ENCODE measurements at places on chromosomes 7 and 10.

DNA sequence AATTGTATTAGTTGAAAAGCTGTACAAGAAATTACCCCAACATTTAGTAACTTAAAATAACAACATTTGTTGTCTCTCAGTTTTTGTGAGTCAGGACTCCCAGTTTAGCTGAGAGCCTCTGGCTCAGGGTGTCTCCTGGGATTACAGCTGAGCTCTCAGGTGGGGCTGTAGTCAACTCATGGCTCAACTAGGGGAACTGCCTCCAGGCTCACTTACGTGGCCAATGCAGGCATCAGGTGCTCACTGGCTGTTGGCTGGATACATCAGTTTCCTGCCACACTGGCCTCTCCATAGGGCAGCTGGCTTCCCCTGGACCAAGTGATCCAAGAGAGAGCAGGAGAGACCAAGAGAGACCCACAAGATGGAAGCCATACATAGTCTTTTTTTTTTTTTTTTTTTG is 17.5 kb downstream of the CCNY start:
- no peak for DNase-seq

DNA sequence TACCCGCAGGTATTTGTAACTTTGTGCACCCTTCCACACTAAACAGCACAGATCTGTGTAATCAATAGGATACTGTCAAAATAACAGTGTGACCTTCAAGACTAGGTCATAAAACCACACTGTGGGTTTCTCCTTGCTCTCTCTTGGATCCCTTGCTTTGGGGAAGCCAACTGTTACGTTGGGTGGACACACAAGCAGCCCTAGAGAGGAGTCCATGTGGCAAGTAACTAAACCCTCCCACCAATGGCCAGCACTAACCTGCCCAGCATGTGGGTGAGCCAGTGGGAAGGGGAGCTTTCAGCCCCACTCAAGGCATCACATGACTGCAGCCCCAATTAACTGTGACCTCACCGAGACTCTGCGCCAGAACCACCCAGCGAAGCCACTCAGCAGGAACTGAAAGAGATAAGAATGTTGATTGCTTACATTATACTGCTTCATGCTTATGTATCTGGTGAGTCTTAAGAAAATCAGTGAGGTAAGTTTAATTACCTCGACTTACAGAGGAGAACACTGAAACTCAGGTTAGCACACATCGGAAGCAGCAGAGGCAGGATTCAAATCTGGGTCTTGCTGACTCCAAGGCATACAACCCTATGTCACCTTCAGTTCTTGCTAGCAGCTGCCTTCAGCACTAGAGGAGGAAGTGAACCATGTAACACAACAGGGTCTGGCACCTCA is 9.4 kb upstream of the ZC3HAV1 start:
- no peak for DNase-seq

- no peak for DNase-seq
Observed at GRCh38 chr10:69142983-69143382, 19.0 kb downstream of the VPS26A start.

DNA sequence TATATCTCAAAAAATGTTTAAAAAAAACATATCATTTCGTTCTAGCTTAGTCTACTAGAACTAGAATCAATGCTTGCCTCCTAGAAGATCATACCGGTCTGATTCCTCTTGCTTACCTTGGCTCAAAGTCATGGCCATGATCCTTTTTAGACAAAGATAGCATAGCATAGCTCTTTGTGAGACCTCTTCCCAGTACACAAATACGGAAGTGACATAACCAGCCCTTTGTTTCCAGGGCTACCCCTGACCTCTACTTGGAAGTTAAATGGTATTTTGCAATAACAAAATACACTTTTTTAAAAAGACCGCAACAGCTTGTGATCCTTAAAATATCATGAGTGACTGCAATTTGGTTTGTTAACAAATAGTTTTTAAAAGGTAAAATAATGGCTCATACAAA is 130.7 kb upstream of the NOBOX start:
- no peak for DNase-seq

GRCh38 chr7:117143580-117143979 is 179.3 kb downstream of the WNT2 start:
- no peak for DNase-seq
